ENCODE measurements at places on chromosomes 3 and 15.

- DNase-seq, result no peak
Observed at GRCh38 chr3:122057671-122058070, 2.5 kb downstream of the CD86 start.

DNA sequence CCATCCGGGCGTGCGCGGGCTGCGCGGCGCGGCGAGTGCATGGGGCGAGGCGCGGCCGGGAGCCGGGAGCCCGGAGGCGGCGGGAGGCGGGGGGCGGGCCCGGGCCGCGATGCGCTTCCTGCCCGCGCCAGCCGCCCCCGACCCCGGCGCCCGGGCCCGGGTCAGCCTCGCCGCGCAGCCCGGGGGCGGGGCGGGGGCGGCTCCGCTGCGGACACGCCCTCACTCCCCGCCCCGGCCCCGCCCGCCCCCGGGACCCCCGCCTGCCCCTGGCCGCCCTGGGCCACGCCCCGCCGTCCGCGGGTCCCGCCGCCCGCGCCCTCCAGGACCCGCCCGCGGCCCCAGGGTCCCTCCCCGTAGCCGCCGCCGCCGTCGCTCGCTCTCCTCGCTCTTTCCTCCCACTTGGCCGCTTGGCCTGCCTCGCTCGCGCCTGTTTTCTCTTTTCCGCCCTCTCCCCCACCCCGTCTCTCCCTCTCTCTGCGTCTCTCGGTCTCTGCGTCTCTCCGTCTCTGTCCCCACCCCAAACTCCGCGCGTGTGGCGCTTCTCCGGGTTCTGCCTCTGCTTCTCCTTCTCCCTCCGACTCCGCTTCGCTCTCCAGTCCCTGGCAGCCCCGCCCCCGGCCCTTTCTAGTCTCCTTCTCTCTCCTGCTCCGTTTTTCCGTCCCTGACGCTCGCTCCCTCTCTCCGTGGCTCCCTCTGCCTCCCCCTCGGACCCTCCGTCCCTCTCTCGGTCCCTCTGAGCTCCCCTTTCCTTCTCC, at the start of gene PLXND1:
PLXND1 (minus strand) TSS at position 41 of the 755 bp plus-strand sequence; CDS start at position 4, 37 bp downstream.
- peak; percentile 83 for DNase-seq

DNA sequence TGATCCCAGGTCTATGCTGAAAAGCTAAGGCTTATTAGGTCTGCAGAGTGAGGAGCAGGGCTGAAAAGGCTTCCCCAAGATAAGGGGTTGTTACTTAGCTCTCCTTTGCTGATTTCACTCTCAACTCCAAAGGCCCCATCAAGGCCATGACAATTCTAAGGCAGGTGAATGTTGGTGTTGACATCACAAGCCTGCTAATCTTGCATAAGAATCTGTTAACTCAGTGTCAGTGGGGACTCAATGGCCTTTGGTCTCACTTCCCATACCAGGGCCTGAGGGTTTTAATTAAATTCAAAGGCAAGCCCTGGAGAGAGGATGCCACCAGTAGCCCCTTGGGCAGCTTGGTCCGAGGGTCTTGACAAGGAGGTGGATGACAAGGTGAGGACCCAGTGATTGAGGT, 9.4 kb upstream of the ALAS1 start:
- no peak for DNase-seq

DNA sequence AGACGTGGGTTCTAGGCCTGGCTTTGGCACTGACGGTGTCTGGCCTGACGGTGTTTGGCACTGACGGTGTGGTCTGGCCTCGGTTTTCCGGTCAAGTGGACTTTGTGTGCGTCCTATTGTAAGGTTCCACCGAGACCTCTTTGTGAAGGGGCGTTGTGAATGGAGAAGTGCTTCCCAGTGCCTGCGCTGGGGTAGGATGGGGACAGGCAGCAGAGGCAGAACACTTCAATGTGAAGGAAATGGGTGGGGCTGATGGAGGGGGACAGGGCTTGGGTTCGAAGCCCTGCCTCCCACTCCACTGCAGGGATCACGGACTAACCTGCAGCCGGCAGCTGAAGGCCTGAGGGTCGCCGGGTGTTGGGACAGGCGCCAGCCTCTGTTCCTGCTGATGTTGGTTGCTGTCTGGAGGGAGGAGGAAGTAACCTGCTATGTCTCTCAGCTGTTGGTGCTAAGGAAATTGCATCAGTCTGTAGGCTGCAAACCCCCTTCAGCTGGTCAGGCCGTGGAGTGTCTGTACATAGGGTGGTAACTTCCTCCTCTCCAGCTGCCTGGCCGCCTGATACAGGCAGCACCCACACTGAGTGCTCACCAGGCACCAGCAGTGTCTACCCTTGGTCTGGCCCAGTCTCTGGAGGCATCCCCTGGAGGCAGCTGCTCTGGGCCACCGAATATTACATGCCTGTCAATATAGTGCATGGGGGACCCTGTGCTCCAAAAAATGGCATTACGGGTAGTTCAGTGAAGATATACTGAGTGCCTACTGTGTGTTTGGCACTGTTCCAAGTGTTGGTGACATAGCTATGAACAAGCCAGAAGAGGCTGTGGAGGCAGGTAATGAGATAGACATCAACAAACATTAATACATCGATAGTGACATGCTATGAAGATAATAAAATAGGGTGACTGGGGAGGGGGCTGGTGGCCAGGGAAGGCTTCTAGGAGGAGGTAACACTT, 1.1 kb downstream of the TM6SF1 start:
- DNase-seq, result no peak

- DNase-seq, result no peak
Observed at GRCh38 chr3:18033581-18034108, 291.2 kb upstream of the TBC1D5 start.

DNA sequence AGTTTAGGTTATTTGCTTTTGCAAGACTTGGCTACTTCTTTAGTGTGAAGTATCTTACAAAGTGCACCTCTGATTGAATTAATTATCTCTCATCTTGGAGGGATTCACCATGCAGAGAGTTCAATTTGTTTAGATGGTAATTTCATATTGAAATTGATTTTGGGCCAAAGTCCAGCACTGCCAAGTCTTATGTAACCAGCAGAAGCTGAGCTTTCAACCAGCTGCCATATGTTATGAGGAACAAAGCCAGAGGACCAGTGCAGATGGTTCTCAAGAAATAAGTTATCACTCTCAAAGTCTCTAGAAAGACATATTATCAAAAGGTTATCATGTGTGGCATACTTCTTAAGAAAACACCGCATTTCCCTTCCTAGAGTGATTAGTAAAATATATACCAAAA, 29.0 kb downstream of the ABHD6 start:
- no peak for DNase-seq

- DNase-seq, result no peak
Observed at GRCh38 chr15:51931638-51932037, 39.9 kb downstream of the LEO1 start.

- DNase-seq, result no peak
Observed at GRCh38 chr15:57867970-57868798, 161.7 kb downstream of the POLR2M start.
